HFFc6 (cell line): ENCODE measurements at places on chromosomes 12 and 14. TPM values are rescaled to one million over a fixed set of nuclear protein-coding genes. Genes with fewer than 3 reads are reported as not detected.

The RFLNA gene
- total RNA-seq = not detected in 2 replicates

The ERC1 gene
- total RNA-seq = 48.9 to 52.3 TPM (median 49.3 TPM) in 3 replicates

The KLHL33 gene
- total RNA-seq = not detected in 2 replicates

The MYO1H gene
- not detected in 2 replicates for total RNA-seq

The MYH6 gene
- total RNA-seq = not detected in 3 replicates

The HVCN1 gene
- 0.26 to 0.47 TPM in 2 of 3 replicates, not detected in the other for total RNA-seq

The ATP23 gene
- total RNA-seq = 3.3 to 3.9 TPM (median 3.7 TPM) in 3 replicates

DNA sequence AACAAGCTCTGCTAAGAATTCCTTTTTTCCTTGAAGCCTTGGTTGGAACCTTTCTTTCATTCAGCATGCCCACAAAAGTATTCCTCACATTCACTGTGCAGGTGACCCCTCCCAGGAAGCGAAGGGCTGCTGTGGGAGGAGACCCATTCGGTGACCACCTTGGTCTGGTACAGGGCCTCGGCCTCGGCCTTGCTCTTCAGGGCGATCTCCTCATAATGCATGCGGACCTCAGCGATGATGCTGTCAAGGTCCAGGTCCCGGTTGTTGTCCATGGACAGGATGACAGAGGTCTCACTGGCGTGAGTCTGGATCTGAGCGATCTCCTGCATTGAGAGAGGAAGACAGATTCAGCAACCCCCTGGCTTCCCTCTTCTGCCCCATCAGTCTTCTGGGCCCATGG, 3.1 kb downstream of the KRT74 start:
- no peak overlapping the region for H3K4me3 ChIP-seq

DNA sequence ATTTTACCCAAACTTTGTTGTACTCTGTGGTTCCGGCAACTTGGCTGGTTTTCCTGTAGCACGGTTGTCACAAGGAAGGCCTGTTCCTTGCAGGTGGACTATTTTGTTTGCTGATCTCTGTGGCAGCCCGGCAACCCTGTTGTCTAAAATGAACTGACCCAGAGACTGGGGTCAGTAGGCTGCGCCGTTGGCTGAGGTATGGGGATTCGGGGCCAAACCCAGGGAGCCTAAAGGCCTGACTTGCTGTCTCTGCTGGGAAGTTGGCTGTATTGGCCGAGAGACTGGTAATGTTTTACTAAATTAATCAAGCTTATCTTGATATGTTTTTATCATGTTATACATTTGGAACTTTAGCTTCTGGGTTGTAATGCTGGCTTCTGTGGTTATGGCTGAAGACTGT, 13.8 kb downstream of the SMIM41 start:
- H3K36me3 ChIP-seq = no peaks in the 10 kb centered on the region
- DNase-seq = no peak

- peaks cover 2% of the 10 kb centered on the region for H3K27me3 ChIP-seq
- no peaks in the 10 kb centered on the region for H3K36me3 ChIP-seq
- no peak overlapping the region for H3K4me3 ChIP-seq
- no peak for DNase-seq
- no peak overlapping the region for H3K27ac ChIP-seq
Observed at GRCh38 chr12:93373961-93374656, 3.6 kb upstream of the NUDT4 start.

- H3K36me3 ChIP-seq = no peaks in the 10 kb centered on the region
- peaks cover 82% of the 10 kb centered on the region for H3K27me3 ChIP-seq
- DNase-seq = no peak
- H3K4me1 ChIP-seq = no peaks in the 10 kb centered on the region
- H3K27ac ChIP-seq = no peak overlapping the region
- no peak overlapping the region for H3K4me3 ChIP-seq
Observed at GRCh38 chr14:74245292-74245691, 6.0 kb downstream of the VSX2 start.

DNA sequence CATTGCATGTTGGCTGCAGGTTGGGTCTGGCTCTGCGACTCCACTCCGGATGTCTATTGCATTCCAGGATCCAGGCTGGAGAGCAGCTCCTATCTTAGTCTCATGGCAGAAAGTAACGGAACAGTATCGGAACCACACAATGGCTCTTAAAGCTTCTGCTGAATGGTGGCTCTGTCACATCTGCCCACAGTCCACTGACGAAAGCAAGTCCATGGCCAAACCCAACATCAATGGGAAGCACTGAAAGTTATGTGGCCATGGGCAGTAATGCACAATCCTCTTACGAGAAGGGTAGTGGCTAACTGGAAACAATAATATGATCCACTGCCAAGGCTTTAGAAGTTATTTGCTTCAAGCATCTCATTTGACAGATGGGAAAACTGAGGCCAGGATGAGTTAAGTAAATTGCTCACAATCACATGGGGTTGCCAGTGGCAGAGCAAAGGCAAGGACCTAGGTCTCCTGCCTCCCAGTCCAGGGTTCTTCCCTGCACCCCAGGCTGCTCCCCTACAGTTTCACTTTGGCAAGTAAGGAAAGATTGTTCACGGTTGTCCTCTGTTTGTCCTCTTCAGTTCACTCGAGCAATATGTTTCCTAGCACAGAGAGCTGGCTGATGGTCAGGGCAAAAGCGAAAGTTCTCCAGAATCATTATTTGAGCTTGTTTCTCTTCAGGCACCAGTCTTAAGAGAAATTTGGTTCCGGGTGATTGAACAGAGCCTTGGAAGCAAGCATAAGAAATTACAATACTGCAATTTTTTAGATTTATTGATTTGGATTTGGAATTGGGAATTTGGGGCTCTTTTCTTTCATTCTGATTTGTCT, 54.2 kb downstream of the CKAP4 start:
- H3K36me3 ChIP-seq = no peaks in the 10 kb centered on the region
- peaks cover 5% of the 10 kb centered on the region for H3K27me3 ChIP-seq
- peak overlapping the region; percentile 54; the same call in 1 of the 2 replicates for H3K4me3 ChIP-seq
- no peak for DNase-seq

DNA sequence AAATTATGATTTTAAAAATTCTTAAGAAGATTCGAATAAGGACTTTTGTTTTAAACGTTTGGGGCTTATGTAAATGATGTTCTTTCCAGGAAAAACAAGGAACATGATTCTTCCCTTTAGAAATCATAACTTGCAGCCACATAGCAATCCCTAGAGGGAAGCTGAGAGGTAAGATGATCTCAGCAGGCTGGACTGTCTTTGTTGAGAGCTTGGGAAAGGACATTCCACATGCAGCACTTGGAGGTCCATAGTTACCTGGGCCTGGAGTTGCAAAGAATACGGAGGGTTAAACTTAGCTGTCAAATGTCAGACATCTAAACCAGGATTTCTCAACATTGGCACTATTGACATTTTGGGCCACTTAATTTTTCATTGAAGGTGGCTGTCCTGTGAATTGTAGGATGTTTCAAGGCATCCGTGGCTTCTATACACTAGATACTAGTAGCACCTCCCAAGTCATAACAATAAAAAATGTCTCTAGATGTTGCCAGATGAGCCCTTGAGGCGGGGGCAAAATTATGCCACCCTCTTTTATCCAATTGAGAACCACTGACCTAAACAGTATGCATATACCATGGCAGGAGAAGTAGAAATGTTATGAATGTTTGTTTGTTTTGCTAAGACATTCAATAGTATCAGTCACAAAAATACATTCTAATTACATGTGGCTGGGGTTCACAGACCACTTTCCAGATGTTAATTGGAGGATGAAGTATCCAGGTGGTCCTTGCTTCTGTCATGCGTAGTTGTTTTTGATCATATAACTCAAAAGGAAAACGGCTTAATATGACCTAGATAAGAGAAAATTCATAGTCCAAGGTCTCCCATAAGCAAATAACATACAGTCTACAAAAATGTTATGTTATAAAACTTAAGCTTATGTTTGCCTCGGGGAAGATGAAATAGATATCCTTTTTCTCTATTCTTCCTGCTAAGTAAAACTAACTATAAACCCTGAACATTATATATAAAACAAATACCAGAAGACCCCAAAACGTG, 30.5 kb downstream of the TTC6 start:
- no peak overlapping the region for H3K4me3 ChIP-seq
- DNase-seq = no peak
- peaks cover 1% of the 10 kb centered on the region for H3K27me3 ChIP-seq
- H3K36me3 ChIP-seq = 0 out of 2 replicates have a peak, but pooled peaks cover 5% of the 10 kb centered on the region
- no peak overlapping the region for H3K27ac ChIP-seq

GRCh38 chr14:71698673-71699072, 233.6 kb upstream of the RGS6 start:
- DNase-seq = no peak
- peaks cover 70% of the 10 kb centered on the region for H3K36me3 ChIP-seq

- no peak for DNase-seq
- H3K27ac ChIP-seq = no peak overlapping the region
- H3K36me3 ChIP-seq = no peaks in the 10 kb centered on the region
- peaks cover 5% of the 10 kb centered on the region; the same call in 1 of the 2 replicates for H3K4me1 ChIP-seq
Observed at GRCh38 chr12:44246482-44247105, 410.7 kb downstream of the TMEM117 start.

GRCh38 chr12:12138203-12139154, 67.7 kb downstream of the BCL2L14 start:
- H3K27ac ChIP-seq = no peak overlapping the region
- no peak overlapping the region for H3K4me3 ChIP-seq
- H3K36me3 ChIP-seq = 0 out of 2 replicates have a peak, but pooled peaks cover 5% of the 10 kb centered on the region
- H3K27me3 ChIP-seq = no peaks in the 10 kb centered on the region; the same call in 1 of the 2 replicates
- no peaks in the 10 kb centered on the region for H3K4me1 ChIP-seq
